ENCODE measurements at places on chromosomes 1 and 21.

GRCh38 chr21:43766734-43767497 lies 9.2 kb downstream of the CSTB start:
- no peak for DNase-seq

DNA sequence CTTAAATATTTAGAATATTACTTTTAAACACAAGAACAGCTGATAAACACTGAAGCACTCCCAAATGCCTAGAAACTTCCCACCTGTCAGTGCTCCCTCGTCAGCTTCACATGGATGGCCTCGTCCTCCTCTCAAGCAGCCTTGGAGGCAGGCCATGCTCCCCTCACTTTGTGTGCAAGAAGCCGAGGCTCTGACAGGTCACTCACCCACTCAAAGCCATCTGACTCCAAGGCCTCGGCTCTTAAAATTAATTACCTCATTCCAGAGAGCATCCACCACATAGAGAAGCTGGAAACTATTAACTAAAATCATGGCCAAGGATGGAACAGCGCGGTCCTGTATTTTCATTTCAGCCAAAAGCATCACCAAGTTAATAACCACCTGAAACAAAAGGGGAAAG lies 17.8 kb downstream of the LBR start:
- no peak for DNase-seq

DNA sequence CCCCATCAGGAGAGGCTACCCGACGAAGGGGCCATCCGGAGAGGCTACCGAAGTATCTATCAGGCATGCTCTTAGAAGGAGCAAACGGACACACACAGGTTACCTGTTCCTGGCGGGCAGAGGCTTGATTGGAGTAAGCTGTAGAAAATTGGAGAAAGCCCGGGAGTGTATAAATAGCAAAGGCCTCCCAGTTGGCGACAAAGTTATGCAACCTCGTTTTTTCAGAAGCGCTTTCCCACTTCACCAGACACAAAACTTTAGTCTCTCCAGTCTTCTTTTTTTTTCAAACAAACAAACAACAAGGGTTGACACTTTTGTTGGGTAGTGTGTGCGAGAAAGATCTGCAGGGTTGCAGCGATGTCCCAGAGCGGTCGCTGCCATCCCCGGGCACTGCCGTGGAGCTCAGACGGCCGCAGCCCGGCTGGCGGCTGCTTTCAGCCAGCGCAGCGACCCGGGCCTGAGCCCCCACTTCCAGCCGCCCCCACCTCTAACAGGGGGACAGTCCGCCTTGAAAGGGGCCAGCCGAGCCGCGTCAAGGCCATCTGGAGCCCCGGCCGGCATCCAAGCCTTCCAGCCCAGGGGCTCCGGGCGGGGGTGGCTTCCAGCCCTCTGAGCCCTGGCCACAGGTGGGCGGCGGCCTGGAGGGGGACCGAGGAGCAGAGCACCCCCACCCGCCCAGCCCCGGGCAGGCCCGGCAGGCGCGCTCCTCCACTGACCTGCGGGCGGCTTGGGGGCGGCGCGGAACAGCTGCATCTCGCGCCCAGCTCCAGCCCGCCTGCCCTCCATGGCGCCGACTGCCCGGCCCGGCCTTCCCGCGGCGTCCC lies 616 bp downstream of the MCOLN3 start:
- peak; percentile 1 for DNase-seq

DNA sequence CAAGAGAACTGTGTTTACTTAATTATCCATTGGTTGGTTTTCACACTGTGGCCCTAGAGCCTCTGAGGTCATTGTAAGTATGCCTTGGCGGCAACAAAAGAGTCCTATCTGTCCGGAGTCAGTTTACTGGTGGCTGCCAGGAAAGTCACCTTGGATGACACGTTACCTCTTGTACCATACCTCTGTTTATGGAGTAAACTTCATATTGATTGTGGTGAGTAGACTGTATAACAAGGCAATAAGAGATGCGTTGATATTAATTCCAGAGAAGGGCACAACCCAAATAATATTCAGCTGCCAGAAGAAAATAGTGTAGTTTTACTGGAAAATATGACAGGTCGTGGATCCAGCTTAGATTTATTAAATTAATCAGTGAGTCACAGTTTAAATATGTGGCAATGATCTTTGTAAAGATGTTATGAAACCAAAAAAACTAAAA lies 20.4 kb upstream of the KIF14 start:
- DNase-seq: no peak

- no peak for DNase-seq
Measured at GRCh38 chr1:215040190-215040589, 42.3 kb upstream of the KCNK2 start.

GRCh38 chr1:208235982-208236761 lies 8.0 kb downstream of the PLXNA2 start:
- peak; percentile 7 for DNase-seq

DNA sequence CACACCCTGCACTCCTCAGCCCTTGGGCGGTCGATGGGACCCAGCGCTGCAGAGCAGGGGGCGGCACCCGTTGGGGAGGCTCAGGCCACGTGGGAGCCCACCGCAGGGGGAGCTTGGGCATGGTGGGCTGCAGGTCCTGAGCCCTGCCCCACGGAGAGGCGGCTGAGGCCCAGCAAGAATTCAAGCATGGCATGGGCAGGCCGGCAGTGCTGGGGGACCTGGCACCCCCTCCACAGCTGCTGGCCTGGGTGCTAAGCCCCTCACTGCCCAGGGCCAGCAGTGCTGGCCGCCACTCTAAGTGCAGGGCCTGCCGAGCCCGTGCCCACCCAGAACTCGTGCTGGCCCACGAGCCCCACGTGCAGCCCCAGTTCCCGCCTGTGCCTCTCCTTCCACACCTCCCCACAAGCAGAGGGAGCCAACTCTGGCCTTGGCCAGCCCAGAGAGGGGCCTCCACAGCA lies 555.0 kb upstream of the ADGRL4 start:
- DNase-seq: no peak

- no peak for DNase-seq
Measured at GRCh38 chr1:111512931-111513330, 9.5 kb upstream of the ADORA3 start.

- peak; percentile 30 for DNase-seq
Measured at GRCh38 chr1:244599937-244600350, 53.0 kb upstream of the DESI2 start.

- no peak for DNase-seq
Measured at GRCh38 chr21:46063734-46064680, 33.9 kb upstream of the COL6A2 start.

- DNase-seq: no peak
Measured at GRCh38 chr1:212074313-212074712, 38.8 kb downstream of the DTL start.

GRCh38 chr1:29395736-29396437 lies 159.6 kb downstream of the PTPRU start:
- no peak for DNase-seq

Measured in CD4-positive, alpha-beta T cell treated with Interleukin-10 for 1 hour (primary cell).